ENCODE measurements at places on chromosomes 6 and 20.

- DNase-seq: no peak
Measured at GRCh38 chr20:62239278-62239879, 1.1 kb downstream of the OSBPL2 start.

DNA sequence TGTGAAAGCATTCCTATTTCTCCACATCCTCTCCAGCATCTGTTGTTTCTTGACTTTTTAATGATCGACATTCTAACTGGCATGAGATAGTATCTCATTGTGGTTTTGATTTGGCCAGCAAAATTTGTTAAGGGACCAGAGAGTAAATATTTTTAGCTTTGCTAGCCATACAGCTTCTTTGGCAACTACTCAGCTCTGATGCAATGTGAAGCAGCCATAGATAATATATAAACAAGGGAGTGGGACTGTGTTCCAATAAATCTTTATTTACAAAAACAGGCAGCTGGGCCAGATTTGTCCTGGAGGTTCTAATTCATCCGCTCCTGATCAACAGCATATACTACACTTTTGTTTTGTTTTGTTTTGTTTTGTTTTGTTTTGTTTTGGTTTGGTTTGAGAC lies 202.9 kb downstream of the ZNF217 start:
- no peak for DNase-seq

DNA sequence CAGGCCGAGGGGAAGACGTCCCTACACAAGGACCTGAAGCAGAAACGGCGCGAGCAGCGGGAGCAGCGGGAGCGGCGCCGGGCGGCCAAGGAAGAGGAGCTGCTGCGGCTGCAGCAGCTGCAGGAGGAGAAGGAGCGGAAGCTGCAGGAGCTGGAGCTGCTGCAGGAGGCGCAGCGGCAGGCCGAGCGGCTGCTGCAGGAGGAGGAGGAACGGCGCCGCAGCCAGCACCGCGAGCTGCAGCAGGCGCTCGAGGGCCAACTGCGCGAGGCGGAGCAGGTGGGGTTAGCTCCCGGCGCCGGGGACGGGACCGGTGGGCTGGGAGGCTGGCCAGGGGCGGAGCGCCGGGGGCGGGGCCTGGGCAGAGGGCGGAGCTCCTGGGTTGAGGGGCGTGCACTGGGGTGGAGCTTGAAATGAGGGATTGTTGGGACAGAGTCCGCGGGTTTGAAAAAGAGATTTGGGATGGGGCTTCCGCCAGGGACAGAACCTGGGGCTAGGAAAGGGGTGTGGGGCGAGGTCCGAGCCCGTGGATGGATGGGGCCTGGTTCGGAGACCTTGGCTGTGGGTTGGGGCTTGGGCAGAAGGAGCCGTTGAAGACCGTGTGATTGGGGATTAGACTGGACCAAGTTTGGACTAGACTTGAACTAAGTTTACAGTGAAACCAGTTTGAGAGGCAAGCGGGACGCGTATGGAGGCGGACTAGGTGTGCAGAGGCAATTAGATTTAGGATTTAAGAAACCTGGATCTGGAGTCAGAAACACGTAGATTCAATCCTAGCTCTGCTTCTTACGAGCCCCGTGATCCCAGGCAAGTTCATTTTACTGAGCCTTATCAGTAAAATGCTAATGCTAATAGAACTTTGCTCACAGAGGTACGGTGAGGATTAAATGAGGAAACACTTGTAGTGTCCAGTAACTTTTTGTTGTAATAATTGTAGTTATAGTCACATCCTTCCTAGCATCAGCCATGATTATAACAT lies 20.9 kb downstream of the DEF6 start:
- peak; percentile 95 for DNase-seq

DNA sequence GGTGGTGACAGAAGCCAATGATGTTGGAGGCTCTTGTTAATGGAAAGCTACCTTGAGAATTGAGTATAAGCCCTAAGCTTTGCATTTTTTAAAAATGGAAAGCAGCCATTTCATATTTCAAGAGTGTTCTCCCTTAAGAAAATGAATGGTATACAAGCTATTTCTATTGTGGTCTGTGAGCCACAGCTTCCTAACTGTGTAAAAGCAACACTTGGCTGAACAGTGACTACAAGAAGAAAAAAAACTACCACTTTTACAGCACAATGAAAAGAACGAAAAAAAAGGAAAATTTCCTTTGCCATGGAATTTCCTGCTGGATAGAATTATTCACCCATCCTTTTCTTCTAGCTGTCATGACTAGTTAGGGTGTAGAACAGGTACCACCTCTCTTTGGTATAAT lies 397.1 kb upstream of the BTBD3 start:
- no peak for DNase-seq

DNA sequence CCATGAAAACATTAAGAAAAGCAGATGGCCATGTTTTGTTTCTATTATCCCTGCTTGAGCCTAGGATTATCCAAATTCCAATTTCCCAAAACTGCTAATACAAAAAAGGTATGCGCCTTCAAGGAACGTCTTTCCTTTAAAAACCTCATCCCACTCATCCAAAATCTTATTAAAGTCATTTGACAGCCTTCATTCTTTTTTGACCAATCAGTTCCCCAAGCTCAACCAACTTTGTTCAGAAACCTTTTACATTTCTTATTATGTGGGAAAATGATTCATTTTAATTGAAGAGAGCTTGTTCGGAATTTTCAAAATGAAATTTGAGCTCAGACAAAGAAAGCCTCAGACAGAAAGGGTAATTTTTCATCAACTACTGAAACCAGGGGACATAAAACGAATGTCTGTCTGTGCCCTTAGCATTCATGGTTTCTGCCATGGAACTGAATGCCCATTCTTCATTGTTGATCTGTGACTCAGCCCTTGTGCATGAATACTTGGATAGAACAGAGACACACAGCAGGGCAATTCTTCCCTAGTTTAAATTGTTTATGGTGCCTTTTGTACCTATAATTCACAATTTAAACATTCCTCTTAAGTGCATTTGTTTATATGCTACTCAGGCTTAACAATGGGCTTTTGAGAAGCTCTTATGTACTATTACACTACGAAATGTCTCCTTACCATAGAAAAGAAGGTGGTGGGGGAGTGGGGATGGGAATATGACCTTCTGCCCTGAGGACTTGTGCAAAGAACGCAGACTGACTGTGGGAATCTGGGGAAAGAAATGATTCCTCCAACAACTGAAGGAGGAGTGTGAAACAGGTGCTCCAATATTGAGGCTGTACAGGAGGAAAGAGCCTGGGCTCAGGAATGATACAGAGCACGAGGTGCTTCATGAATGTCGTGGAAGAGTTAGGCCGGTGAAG lies 49.8 kb upstream of the ERVFRD-1 start:
- no peak for DNase-seq

- no peak for DNase-seq
Measured at GRCh38 chr6:811191-811590, 118.3 kb upstream of the EXOC2 start.

GRCh38 chr6:27687154-27688013 lies 214.5 kb upstream of the ZNF184 start:
- DNase-seq: peak; percentile 97

DNA sequence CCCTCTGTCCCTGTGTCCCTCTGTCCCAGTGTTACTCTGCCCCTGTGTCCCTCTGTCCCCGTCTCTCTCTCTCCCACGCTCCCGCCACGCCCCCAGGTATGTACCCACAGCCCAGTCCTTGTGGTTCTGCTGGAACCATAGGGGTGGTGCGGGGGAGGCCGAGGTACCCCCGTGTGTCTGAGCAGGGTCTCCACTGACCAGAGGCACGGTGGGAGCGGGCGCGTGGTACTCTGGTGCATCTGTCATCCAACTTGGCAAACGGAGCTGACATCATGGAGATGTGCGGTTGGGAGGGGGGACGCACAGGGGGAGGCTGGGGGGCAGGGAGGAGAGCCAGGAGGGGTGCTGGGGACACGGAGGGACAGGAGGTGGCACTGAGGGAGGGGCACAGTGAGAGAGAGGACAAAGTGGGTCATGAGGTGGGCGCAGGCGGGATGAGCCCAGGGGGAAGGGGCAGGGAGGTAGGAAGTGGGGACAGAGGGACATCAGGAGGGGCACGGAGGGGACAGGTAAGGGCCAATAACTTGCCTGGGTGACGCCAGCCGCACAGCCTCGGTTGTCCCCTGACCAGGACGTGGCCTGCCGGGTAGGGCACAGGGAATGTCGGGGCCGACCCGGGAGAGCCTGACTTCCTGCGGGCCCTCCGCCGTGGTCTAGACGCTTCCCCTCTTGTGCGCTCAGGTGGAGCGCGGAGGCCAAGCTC lies 163.6 kb upstream of the PDE10A start:
- no peak for DNase-seq

DNA sequence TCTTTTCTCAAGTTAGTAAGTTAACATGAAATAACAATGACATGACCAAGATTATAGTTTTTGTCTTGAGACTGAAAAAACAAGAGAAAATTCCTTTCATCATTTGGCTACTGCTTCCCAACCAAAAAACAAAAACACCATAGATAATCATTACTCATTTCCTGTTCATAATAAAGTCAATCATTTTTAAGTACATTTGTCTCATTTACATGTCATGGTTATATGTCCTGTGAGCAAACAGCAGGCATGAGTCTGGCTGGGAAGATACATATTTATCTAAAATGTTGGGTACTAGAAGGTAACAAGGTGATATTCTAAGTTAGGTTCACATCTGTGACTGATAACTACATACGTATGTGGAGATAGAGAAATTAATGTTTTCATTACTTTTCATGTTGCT lies 180.5 kb downstream of the ISM1 start:
- no peak for DNase-seq

- no peak for DNase-seq
Measured at GRCh38 chr20:49893242-49894072, 21.9 kb downstream of the SPATA2 start.

DNA sequence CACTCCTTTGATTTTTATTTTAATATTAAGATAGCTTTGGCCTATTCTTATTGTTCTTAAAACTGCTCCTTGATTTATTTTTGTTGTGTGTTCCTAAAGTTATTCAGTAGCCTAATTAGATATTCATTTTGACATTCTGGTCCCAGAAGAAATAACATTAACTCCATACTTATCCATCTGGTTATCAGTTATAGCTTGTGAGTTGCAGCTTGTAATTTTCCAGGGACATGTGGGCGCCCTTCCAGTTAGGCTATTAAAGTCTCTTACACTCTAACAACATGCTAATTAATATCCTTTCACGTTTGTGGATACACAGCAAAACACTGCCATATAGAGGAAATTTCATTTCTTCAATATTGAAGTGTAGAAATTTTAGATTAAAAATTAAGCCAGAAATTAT lies 987.5 kb downstream of the HACE1 start:
- no peak for DNase-seq

- no peak for DNase-seq
Measured at GRCh38 chr6:122719176-122719575, 60.3 kb upstream of the FABP7 start.

- no peak for DNase-seq
Measured at GRCh38 chr20:37142708-37143107, 36.4 kb upstream of the RPN2 start.

- DNase-seq: no peak
Measured at GRCh38 chr20:44969300-44969894, 3.1 kb downstream of the STK4 start.

- DNase-seq: no peak
Measured at GRCh38 chr6:50853939-50854338, 35.3 kb downstream of the TFAP2B start.

DNA sequence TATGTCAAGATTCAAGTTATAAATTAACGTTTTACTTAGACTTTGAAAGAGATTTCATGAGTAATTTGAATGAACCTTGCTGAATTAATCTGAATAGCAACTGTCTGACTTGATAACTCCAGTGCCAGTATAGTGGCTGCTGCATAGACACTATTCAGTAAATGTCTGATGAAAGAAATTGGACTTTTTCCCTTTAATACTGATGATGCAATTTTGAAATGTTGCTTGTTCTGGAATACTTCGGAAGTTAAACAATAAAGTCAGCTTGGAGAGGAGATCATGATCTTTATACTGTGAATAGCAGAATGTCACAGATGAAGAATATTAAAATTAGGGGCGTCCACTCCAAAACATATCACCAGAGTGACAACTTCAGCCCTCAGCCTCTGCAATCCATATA lies 3.6 kb upstream of the PGBD1 start:
- DNase-seq: no peak

- DNase-seq: no peak
Measured at GRCh38 chr20:20549267-20549612, 163.2 kb downstream of the RALGAPA2 start.

DNA sequence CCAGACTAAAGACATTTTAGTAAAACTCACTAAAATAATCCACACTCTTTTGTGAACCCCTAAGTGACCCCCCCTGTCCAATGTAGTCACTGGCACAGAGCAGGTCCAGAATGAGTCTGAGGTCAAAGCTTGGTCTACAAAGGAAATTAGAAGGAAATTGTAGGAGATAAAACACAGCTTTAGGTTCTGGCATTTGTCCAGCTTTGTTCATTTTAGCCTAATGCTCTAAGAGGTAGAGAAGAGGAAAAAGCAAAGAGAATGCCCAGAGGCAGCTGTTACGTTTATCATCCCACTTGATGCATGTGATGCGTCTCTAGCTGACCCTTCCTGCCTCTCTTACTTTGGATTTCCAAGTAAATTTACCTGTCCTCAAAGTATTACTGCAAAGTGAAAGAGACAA lies 62.5 kb downstream of the CNKSR3 start:
- DNase-seq: no peak

GRCh38 chr6:110550353-110550752 lies 73.9 kb upstream of the SLC22A16 start:
- DNase-seq: no peak

DNA sequence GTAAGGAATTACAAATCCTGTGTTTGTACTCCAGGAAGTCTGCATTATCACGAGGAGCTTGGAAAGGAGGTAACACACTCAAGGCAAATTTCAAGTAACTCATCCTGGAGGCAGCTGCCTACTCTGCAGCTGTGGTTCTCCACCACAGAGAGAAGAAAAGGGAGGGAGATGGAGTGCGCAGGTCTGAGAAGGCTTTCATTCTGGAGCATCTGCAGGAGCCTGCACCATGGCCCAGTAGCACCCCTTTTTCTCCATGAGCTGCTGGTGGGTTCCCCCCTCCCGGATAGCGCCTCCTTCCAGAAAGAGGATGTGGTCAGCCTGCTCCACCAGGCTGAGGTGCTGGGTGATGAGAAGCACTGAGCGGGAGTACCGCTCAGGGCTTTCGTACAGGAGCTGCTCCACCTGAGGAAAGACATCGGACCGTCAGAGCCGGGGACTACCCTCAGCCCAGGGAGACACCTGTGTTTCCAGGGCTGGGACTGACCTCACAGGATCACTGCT lies 1.6 kb upstream of the PSMB8 start:
- no peak for DNase-seq

DNA sequence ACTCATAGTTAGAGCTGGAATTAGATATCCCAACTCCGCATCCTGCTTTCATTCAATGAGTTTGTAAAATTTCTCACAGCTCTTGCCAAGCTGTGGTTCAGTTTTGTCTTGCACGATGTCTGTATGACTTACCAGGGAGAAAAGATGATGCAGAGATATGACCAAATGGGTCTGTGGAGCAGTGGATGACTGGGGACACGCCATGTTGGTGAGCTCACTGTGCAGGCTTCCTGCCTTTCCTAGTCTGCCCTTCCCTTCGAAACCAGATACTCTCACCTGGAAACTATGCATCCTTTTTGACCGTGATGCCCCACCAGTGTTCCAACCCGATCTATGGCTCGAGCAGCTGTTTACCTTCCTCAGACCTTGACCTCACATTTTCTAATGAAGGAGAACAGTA lies 262.7 kb upstream of the BMP2 start:
- DNase-seq: no peak

GRCh38 chr6:107991061-107991460 lies 33.1 kb upstream of the SEC63 start:
- no peak for DNase-seq

GRCh38 chr20:13105039-13105438 lies 96.3 kb downstream of the SPTLC3 start:
- peak; percentile 36 for DNase-seq

- DNase-seq: no peak
Measured at GRCh38 chr20:59920944-59921343, 12.5 kb downstream of the SYCP2 start.

GRCh38 chr6:129844118-129844891 lies 16.8 kb downstream of the TMEM244 start:
- DNase-seq: peak; percentile 70
